ENCODE measurements at places on chromosomes 2 and 18.

DNA sequence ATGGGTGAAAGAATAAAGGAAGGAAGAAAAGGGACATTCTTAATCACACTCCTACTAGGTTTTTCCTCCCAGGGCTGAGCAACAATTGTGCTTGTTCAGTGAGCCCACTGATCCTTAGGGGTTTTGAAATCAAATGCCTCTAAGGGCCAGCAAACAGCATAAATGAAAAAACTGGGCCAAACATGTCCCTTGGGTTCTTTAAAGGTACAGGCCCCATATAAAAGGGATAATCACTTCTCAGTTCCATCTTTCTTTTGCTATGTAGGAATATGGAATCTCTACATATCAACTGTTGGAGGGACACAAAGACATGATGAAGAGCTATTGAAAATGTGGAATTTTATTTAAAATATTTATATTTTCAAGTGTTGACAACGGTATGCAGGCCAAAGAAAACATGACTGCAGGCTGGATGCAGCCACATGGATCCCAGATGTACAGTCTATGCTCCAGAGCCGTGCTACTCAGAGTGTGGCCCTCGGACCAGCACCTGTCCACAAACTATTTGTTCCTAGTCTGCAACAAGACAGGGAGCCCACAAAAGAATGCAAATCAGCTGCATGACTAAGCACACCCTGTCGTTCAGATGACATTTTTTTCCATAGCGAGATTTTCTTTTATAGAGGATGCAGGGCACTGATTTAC, 110.0 kb downstream of the CDH20 start:
- DNase-seq = no peak

DNA sequence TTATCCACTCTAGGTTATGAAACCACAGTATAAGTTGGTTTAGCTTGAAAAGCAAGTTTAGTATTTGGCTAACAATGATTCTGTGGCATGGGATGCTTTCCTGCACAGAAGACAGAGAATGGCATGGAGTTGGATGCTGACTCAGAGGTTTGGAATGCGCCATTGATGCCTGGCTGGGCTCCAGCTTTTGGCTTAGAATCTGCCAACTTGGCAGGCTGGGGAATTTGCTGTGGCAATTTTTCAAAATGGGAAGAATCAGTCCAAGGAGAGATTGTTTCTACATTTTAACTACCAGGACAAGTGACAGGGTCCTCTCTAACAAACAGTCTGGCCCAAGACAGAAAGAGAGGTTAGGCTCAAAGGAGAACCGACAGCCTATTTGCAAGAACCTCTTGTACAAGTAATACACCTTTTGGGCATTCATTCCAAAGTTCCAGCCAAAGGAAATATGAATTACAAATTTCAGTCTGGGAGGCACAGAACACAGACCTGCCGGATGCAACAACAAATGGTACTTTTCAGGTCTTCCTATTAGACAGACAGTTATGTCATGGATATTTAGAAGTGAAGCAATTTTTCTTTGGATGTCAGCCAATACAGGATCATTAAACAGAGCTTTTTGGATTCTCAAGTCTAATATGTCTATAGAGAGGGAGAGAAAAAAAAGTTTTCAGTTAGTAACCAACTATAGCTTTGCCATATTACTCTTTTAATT, 1027.7 kb downstream of the TMEM182 start:
- DNase-seq = peak; percentile 52

GRCh38 chr18:31649978-31650719, 34.2 kb downstream of the B4GALT6 start:
- no peak for DNase-seq

DNA sequence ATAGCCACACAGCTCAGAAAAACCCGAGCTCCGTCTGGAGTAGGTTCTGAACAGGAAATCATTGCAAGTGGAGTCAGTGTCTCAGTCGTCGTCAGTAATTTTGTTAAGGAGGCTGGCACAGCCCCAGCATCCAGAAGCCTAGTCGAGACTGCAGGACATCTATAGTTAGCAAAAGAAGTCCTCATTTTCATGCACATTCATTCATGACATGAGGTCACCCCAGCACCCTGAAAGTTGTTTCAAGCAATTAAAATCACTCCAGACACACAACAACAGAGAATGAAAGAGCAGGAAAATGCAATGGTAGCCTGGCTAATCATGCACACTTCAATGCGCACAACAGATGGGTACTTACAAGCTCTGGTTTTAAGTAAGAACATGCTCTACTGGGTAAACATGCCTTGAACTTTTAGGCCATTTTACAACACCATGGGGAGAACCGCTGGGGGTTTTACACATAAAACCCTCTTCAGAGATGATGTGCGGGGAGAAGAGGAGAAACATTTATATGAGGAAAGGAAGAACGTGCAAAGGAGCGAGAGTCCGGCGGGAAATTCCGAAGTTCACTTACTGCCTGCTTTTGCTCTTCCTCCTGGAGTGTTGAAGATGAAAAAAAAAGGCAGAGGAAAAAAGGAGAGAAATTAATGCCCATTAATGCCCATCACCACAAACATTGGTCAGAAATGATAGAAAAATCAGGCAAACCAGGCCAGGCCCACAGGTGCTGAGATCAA, 77.4 kb upstream of the DNMT3A start:
- DNase-seq = no peak
